ENCODE measurements at places on chromosomes 2 and 18.

- no peak for DNase-seq
Observed at GRCh38 chr2:86492048-86492453, 50.9 kb downstream of the KDM3A start.

- no peak for DNase-seq
Observed at GRCh38 chr2:239545741-239546392, 145.0 kb upstream of the HDAC4 start.

- no peak for DNase-seq
Observed at GRCh38 chr2:203870481-203870880, 2.9 kb downstream of the CTLA4 start.

GRCh38 chr18:21831413-21831831, 90.8 kb downstream of the MIB1 start:
- no peak for DNase-seq

DNA sequence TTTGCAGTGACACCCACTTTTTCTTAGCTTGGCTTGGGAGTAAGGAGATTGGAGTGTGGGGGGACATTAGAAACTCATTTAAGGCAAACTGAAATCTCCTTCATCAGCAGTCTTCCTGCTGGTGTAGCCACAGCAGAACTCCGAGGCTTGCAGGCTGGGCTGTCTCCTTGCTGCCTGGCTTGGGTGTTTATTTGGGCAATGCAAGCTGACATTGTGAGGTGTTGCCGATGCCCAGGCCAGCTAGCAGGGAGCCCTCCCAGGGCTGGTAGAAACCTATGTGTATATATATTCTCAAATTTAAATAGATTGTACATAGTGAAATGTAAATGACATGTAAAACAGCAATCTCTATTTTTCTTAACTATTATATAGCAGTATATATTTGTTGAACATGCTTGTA, 11.8 kb downstream of the GDF7 start:
- DNase-seq: no peak

DNA sequence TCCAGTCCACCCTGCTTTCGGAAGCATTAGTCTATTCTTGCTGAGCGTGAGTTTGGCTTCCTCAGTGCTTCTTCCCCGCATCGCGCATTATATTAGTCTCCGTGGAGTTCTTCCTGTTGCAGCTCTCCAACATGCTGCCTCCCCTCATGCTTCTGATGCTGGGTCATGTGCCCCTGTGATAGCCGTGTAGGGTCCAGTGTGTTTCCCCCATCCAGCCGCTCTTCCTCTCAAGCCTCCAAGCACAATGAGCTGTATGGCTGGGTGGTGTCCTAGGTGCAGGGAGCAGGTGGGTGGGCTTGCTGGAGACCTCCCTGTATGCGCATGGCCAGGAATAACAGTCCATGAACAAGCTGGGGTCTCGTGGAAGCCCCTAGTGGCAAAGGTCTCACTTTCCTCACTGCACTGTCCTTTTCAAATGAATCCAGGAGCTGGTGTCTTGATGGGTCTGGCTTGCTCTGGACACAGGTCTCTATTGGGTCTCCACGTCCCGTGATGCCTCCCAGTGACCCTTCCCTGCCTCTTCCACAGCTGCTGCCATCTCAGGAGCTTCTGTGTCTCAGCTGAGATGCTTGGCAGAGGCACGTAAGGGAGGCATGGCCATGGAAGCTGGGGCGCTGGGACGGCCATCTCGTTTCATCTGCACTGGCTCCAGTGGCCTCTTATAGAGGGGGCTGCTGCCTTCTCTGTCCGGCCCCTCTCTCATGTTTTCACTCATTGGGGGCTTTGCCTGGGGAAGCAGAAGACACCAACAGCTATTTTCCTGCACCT, 54.8 kb upstream of the HDAC4 start:
- DNase-seq: no peak

GRCh38 chr18:53457068-53457467, 767.4 kb downstream of the MBD2 start:
- DNase-seq: no peak

DNA sequence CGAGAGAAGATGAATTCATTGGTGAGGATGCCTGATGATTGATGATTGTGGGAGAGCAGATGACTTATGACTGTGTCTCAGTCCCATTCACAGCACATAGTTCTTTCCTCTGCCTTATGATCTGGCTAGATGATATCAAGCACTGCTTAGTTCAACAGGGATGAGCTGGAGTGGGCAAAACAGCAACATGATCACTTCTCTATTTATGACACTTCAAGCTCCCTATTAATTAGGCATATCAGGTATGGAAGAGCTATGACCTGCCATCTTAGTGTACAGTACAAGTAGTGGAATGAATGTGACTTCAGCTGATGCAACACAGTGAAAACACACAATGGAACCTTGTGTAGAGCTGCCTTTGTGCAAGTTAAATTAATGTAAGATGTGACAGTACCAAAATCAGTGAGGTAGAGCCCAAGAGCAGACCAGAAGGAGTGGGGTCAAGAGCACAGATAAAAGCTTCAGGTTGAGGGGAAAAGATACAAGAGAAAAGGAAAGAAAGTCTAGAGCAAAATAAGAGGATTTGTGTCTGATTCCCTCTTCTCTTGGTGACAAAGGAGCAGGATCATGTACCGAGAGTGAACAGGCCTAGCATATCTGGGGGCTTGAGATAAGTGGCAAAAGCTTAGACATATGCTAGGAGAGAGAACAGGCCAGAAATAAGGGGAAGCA, 93.0 kb upstream of the MYO3B start:
- peak; percentile 21 for DNase-seq

GRCh38 chr2:96977631-96978195, 8.7 kb downstream of the FAM178B start:
- no peak for DNase-seq

GRCh38 chr2:119049968-119050704, 108.1 kb downstream of the MARCO start:
- peak; percentile 16 for DNase-seq

- DNase-seq: no peak
Observed at GRCh38 chr18:28050545-28050944, 126.4 kb downstream of the CDH2 start.

- DNase-seq: no peak
Observed at GRCh38 chr2:107545066-107545465, 281.6 kb upstream of the RGPD4 start.

DNA sequence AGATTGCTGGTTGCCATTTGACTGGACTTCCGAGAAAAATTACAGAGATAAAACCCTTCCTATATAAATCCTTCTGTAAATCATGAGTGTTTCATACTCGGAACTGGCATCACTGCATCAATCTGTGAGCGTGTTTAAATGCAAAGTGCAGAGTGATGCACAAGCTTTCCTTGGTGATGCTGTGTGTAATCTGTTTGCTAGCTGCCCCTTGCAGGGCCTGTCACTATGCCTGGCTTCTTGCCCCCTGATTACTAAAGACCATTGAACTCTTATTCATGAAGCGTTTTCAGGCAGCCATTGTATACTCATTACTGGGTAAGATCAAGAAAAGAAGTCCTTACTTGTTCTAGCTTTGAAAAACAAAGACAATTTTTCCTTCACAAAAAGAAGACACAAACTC, 266.9 kb upstream of the FANCL start:
- no peak for DNase-seq
